ENCODE measurements at places on chromosomes 6 and 20. TPM values are rescaled to one million over a fixed set of nuclear protein-coding genes. Genes with fewer than 3 reads are reported as not detected.

The PRSS16 gene
- total RNA-seq = 12.3 TPM

The SS18L1 gene
- total RNA-seq = 14.6 TPM

The HTR1E gene
- total RNA-seq = not detected

The MCCD1 gene
- total RNA-seq = not detected

The CYP39A1 gene
- total RNA-seq = 11.8 TPM

The ZNF165 gene
- 4.2 TPM for total RNA-seq

The ID4 gene
- 35.8 TPM for total RNA-seq

The CST3 gene
- 628 TPM for total RNA-seq

The CDH26 gene
- total RNA-seq = 7.3 TPM

The BMP7 gene
- 0.67 TPM for total RNA-seq

The DYNLT2 gene
- 1.4 TPM for total RNA-seq

The RRAGD gene
- total RNA-seq = 43.2 TPM

Measured in left lung (tissue), 14 donors.